ENCODE measurements at places on chromosomes 3 and 15.
A peak's percentile ranks its signal among the peaks of the same experiment; 100 is the strongest.

DNA sequence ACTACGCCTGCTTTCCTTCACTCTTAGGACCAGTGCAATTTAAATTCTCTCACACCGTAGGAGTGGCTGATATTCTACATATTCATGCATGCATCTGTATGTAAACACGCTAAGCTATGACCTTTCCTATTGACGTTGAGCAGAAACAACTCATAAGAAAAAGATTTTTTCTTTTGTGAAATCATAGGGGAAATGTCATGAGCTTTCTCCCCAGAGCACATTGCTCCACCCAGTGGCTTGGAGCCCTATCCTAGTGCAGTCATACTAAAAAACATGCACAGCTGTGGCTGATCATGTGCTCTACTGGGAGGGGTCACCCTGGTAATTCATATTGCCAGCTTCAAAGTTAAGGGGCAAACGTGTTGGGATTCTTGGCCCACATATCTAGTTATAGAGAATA is 1.8 kb upstream of the MESD start:
- DNase-seq, result no peak

DNA sequence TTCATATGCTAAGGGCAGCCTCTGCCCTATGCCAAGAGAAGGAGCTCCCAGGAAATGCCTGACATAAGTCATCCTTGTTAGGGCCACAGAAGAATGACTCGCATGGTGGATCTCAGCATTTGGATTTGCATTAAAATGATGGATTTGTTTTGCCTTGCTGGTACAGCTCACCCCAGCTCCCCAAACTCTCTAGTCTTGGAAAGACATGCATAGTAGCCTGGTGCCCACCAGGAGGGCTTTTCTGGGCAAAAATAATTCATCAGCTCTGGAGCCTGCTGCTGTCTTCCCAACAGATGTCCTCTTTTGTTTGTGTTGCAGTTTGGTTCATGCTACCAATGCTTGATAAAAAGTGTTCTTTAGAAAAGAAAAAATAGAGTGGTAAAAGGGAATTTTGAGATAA is 833.0 kb downstream of the AGBL1 start:
- DNase-seq, result no peak

DNA sequence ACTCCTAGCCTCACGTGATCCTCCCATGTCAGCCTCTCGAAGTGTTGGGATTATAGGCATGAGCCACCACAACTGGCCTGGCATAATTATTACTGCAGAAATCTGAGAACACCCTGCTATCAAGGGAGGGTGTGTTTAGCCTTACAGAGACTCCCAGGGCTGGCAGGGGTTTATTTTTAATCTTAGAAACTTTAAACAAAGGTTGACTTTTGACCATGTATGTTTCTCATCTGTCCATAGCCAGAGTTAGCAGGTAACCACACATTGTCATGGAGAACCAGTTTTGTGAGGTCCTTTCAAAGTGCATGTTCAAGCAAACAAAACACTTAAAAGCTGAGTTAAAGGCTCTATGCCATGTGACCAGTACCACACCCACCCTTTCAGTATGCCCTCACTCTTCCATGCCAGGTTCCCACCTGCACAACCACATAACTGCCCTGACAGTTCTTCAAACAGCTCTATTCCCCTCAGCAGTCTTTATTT is 11.1 kb downstream of the SIAH2 start:
- peak; percentile 74 for DNase-seq

DNA sequence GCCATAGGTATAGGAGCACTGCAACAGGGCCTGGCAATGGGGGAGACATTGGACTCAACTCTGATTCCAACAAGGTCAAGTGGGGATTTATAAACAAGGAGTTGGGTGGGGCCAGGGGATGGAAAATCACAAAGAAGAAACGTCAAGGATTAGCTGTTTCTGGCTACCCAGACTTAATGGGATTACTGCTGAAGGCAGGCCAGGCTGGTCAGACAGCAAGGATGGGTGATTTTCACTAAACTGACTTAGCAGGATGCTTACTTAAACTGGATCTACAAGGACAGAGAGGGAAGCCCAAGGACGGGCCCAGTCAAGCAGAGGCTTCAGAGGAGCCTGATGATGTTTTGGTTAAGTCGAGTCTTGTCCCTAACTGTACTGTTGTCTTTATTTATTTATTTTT is 76.2 kb downstream of the USP13 start:
- no peak for DNase-seq

DNA sequence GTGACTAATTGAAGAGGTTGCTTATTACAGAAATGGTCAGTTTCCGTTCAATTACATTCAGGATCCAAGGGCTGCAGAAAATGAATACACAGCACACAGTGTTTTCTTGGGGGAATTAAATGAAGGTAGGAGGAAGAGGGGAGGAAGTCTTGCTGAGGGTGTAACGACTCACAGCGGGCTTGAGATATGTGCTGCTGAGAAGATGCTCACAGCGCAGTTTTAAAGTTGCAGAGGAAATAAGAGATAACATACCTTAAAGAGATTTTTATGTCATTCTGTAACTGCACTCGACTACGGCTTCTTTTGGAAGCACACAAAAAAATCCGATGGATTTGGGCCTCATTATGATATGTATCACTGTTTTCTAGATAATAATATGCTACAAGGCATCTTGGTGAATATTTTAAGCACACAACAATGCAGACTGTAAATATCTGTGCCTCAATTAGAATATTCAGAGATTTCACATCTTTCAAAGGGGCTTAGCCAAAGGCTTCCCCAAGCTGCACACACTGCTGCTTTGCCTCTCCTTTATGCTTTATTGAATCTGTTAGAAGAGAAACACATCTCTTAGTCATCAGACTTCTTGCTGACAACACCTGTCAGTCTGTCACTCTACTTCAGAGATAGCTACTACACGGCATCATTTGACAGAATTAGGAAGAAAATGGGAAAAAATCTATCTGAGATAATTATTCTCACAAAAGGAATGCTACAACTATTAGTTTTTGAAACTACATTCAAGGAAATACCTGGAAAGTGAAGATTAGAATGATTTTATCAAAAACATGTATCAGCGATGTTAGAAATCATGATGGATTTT is 773.2 kb downstream of the OTOL1 start:
- DNase-seq, result no peak

GRCh38 chr3:193743702-193744047 is 150.7 kb downstream of the OPA1 start:
- DNase-seq, result no peak

GRCh38 chr3:194930377-194931204 is 244.9 kb downstream of the FAM43A start:
- DNase-seq, result no peak

DNA sequence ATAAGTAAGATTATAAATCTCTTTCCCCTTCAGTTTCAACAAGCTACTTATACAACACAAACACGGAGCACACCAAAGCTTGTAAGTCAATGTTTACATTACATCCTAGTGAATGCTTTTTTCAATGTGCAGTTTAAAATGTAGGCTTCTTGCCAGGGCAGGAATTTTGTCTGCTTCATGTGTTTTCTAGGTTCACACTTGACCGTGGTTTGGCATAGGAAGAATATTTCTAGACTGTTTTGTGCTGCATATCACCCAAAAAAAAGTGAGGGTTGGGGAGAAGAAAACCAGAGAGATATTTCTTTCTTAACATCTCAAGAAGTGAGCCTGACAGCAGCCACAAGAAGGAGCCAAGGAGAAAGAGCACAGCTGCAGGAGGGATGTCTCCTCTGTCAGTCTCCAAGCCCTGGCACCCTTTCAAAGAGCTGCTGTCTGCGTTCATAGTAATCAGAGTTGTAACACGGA is 255.8 kb downstream of the MEIS2 start:
- DNase-seq, result peak; percentile 77

GRCh38 chr3:48273594-48274211 is 32.8 kb downstream of the ZNF589 start:
- peak; percentile 55 for DNase-seq

GRCh38 chr15:48677821-48678220 is 32.3 kb upstream of the FBN1 start:
- no peak for DNase-seq

- no peak for DNase-seq
These were observed 84.9 kb upstream of the CLDN18 start for GRCh38 chr3:137925080-137925479.

DNA sequence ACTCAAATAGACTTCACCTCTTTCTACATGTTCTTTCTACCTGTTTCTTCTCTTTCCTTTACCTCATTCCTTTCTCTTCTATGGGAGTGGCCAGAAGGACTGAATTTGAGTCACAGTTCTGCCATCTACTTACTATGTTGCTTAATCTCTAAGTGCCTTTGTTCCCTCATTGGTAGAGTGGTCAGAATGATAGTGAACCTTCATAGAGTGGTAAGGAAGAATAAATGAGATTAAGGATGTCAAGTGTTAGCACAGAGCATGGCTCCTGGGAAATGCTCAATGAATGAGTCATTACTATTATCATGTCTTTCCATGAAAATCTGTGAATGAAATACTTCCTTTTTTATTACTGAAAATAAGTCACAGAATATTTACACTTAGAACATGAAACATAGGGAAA is 17.5 kb downstream of the TMEM207 start:
- DNase-seq, result no peak

DNA sequence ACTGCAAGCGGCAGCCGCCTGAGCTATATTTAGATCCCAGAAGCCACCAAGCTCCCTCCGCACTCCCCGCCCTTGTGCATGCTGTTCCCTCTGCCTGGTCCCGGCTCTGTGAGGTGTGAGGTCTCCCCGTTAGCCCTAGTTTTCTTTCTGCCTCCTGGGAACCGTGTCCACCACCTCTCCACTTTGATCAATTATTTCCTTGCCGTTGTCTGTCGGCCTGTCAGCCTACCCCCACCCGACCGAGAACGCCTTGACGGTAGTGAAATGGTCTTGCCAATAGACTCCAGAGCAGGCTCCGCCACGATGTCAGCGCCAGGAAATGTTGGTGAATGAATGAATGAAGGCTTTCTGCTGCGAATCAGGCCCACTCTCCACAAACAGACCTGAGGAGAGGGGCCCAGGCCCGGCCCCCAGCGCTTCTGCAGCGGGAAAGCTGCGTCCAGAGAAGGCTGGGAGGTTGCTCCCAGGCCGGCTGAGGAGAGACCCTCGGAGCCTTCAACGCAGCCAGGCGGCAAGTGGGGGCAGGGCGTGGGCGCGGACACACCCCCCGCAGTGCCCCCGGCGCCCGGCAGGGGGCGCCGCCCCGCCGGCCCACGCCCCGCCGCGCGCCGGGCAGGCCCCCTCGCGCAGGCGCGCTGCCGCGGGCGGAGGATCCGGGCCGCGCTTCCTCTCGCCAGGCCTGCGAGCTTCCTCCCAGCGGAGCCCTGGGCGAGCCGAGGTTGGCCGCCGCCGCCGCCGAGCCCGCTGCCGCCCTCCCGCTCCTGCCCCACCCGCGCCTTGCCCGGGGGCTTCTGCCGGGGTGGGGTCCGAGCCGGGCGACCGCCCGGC is at the start of gene CSK:
Gene CSK, plus strand, starts transcription at position 650 of the 828 bp plus-strand sequence. CDS start 16,218 bp downstream, outside the sequence.
- DNase-seq, result peak; percentile 25

DNA sequence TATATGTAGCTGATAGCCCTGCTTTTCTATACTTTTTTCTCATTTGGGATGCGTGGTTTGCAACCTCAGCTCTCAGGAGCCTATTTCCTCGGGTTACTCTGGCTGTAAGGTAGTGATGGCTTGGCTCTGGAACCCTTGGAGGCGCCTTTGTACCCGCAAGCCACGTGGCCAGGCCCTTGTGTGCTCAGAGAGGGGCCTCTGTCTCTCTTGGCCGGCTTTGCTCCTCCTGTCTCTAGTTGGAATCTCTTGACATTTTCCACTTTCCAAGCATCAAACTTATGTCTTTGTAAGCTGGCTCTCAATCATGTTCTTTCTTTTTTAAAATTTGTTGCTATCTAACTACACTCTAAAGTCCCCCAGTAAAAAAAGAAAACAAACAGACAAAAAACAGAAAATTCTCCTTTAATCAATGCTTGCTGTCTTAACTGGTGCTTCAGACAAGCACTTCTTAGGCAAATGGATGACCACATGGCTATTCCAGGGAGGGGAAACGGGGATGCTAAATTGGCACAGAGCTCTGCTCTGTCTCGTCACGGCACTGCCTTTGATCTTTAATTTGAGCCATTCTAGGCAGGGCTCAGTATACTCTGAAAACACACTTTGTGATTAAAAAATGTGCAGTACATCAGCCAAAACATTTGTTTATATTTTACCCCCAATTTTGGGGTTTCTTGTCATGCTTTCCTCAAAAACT is 180.4 kb upstream of the NR2E3 start:
- peak; percentile 11 for DNase-seq

GRCh38 chr3:109059264-109059663 is 58.7 kb downstream of the MORC1 start:
- no peak for DNase-seq

DNA sequence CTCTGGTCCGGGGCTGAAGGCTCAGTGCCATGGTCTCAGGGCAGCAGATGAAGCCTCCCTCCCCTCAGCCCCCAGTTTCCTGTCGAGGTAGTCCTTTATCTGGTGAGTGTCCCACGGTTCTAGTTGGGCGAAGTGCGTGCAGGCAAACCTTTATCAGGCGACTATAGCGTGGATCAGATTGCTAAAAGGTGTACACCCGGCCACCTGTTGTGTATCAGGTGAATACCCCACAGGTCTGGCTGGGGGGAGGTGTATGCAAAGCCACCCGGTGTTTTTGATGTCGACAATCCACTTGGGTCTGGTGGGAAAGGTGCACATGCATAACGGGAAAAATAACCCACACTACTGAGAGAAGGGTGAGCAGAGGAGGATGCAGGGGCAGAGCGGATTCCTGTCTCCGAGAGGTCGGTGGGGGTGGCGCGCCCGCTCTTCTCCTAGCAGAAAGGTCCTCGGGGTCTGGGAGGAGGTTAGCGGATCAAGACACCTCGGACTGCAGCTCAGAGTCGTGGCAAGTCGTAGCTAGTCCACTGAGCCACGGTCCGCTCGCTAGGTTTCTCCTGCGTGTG is 507 bp downstream of the SLC12A6 start:
- peak; percentile 24 for DNase-seq

DNA sequence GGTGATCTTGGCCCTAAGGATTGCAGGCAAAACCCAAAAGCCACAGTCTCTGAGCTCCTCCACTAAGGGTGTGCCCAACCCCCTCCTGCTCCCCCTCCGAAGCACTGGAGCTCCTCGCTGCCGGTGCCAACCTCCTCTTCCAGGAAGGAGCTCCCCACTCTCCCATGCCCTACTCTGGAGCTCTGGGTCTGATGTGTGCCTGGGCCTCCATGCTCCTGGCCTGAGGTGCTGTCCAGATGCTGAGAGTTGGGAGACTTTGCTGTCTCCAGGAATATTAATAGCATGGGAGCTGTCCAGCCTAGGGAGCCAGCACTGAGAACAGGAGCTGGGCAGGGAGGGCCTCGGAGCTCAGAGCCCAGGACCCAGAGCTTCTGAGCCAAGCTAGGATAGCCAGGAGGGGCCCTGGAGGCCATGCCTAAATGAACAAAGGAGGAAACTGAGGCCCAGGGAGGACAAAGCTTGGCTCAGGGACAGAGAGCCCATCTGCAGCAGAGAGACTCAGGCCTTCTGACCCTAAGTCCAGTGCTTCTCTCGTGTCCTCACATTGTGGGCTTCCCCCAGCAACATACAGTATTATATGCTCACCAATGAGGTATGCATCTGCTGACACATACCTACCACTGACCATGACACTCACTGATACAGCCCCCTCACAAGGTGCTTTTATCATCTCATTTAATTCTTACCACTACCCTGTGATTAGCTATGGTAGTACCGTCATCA is 36.9 kb upstream of the HERC1 start:
- no peak for DNase-seq

- peak; percentile 37 for DNase-seq
These were observed 111.0 kb upstream of the KLF13 start for GRCh38 chr15:31215490-31216214.
